Right ventricle myocardium superior (tissue), 1 donor: ENCODE measurements at places on chromosomes 2 and 18.

- DNase-seq, result no peak
These were observed 38.5 kb downstream of the NPHP1 start for GRCh38 chr2:110166266-110166665.

GRCh38 chr18:63980896-63981460 lies 11.1 kb downstream of the SERPINB8 start:
- DNase-seq, result no peak

GRCh38 chr2:209845666-209846065 lies 74.0 kb downstream of the UNC80 start:
- no peak for DNase-seq

GRCh38 chr2:19848029-19848750 lies 53.6 kb downstream of the TTC32 start:
- no peak for DNase-seq

- DNase-seq, result no peak
These were observed 4.3 kb upstream of the GBX2 start for GRCh38 chr2:236172255-236173035.

DNA sequence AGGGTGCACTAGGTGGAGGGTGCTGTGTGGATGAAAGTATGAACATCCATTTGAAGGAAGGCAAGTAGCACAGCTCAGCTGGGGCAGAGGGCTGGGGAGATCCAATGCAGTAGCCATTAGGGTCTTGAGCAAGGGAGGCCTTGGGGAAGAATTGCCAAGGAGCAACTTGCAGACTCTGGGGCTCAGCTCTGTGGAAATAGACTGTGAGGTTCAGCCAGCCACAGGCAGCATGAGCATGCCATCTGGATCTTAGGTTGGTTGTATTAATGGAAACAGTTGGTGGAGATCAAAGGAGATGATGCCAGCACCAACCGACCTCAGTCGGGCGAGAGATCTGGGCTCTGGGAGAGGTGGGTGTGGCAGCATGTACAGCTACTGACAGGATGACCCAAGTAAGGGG lies 5.6 kb downstream of the ZAP70 start:
- no peak for DNase-seq

DNA sequence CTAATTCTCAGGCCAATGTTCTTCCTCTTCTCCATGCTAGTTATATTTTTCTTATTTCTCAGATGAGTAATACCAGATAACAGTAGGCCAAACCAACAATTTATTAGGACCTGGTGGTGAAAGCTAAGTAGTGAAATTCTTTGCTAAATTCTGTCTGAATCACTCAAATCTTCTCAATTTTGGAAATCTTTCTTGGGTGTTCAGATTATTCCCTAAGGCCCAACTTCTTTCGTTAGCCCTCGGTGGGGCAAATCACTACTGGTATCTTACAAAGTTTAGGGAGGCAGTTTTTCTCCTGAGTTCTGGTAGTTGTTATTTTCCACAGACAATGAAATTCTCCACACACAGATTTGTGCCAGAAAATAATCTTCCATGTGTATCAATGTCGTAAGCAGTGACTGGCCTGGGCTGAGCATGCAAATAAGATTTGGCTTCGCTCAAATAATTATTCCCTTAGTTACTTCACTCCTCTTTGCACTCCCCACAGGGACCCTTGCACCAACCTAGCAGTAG lies 443.5 kb upstream of the SLC14A2 start:
- no peak for DNase-seq

DNA sequence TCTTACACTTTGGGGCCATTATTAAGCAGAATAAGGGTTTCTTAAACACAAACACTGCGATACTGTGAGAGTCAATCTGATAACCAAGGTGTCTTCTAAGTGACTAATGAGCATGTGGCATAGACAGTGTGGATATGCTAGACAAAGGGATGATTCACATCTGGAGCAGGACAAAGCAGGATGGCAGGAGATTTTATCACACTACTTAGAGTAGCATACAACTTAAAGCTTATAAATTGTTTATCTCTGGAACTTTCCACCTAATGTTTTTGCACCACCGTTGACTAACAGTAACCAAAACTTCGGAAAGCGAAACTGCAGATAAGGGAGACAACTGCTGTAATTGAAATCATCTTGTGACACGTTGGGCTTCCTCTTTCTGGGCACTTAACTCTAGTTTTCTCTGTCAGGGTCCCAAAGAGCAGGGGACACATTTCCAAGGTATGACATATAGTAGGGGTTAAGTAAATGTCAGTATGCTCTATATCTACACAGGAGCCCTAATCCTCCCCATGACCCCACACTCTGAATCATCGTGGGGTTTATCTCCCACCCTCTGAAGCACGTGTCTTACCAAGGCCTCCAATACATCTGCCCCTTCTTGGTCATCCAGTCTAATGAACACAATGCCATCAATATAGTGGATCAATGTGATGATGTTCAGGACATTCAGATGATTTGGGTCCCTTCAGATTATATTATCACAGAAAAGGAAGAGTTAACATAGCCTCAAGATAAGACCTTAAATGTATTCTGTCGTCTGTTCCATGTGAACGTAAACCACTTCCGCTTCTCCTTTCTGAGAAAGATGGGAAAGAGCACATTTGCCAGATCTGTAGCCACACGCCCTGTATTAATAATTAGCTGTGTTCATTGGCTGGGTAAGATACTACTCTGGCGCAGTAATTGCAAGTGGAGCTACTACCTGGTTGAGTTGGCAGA lies 78.7 kb downstream of the FTCDNL1 start:
- DNase-seq, result no peak

- DNase-seq, result no peak
These were observed 38.2 kb downstream of the IMMT start for GRCh38 chr2:86157009-86157556.

GRCh38 chr2:160507464-160507863 lies 13.9 kb upstream of the RBMS1 start:
- DNase-seq, result no peak

GRCh38 chr2:6940820-6941219 lies 23.6 kb downstream of the RNF144A start:
- DNase-seq, result no peak
